ENCODE measurements at places on chromosomes 6 and 20.

- DNase-seq = no peak
These were observed 16.5 kb upstream of the SPAG4 start for GRCh38 chr20:35598899-35599775.

DNA sequence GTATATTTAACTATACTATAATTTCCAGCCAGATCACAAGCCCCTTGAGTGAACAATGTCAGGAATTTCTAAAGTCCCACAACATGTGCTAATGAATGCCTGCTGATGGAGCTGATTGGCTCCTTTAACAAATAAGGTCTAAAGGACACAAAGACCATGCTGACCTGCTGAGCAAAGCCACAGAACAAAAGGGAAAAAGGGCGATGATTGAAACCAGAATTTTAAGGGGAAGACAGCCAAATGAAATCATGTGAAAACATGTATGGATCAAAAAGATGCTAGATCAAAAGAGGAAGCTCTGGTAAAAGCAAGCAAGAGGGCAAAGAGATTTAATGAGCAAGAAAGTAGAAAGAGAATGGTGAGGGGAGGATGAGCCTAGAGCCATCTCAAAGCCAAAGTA is 105.6 kb downstream of the DCDC2 start:
- no peak for DNase-seq

DNA sequence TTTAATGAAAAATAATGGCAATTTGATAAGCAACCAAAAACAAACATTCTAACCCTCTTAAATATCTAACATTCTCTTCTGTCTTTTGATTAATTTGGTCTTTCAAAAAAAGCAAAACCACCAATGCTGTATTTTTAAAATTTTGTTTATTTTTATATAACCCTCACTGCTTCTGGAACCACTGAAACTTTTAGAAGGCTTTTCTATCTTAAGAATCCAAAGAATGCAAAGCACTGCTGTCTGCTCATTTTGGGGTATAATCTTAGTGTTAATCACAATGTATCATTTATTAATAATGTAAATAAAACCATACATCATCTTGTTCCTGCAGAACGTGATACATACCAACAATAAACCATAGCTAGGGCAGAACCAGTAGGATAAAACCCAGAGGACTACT is 14.0 kb downstream of the STK38 start:
- no peak for DNase-seq

DNA sequence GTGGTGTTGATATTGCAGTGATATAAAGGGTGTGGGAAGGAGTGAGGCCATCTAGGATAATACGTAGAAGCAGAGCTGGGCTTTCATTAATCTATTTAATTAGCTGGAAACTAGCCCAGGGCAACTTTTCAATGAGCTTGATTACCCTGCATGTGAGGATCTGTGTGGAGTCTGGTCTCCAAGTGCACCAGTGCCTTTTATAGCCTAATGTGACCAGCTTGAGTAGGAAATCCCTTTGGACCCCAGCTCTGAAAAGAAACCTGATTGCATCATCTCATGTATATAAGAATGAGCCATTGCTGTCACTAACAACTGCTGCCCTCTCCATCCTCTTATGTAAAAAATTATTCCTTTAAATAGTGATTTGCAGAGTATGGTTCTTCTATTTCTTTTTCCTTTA is 72.6 kb downstream of the CD109 start:
- DNase-seq = no peak

DNA sequence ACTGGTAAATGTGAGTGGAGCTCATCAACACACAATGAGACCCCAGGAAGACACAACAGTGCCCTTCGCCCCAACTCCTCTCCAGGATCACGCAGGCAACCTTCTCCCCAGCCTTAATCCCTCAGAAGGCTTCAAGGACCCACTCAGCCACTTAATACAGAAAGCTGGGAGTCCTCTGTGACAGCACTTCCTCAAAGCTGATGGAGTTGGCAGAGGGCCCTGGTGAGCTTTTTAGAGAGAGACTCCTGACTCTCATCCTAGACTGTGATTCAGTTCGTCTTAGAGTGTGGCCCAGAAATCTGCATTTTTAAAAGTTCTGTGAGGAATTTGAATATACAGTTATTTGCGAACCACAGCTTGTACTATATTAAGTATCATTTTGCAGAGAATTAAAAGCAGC is 187.7 kb downstream of the UST start:
- DNase-seq = no peak

DNA sequence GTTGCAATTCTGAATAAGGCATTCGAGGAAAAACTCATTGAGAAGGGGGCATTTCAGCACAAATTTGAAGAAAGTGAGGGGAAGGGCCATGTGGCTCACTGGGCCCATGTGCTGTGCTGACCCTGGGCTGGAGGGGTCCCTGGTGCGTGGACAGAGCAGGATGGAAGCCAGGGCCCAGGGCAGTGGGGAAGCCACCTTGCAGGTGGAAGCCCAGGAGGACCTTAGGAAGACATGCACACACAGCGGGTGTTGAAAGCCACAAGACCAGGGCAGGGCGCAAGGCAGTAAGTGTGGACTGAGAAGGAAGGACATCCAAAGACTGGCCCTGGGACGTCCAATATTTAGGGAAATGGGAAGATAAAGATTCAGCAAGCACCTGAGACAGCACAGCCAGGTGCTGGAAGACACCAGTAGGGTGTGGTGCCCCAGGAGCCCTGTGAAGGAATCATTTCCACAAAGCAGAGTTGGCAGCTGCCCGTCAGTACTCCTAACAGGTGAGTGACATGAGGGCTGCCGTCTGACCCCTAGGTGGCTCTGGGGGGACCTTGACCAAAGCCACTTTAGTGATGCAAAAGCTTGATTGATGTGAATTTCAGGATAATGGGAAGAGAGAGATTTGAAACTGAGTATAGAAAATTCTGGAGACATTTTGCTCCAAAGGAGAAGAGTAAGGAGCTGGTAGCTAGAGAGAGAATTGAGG is 254.4 kb upstream of the EXOC2 start:
- DNase-seq = no peak

- DNase-seq = no peak
These were observed 9.8 kb downstream of the ZNF335 start for GRCh38 chr20:45962031-45962755.

DNA sequence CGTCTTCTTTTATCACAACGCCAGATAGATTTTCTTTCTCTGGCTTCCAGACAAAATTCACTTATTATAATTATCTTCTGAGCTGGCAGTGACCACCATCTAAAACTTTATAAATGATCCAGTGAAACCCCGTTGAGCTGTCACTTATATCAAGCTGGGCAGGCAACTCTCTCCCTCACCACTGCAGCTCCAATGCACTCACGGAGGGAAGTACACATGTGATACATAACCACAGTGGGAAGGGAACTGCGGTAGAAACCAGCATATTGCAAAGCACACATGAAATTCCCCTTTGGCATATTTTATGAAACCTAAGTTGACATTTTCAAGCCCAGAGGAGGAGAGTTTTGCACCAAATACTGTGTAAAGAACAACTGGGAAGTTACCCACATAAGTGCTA is 536.9 kb downstream of the HACE1 start:
- no peak for DNase-seq

DNA sequence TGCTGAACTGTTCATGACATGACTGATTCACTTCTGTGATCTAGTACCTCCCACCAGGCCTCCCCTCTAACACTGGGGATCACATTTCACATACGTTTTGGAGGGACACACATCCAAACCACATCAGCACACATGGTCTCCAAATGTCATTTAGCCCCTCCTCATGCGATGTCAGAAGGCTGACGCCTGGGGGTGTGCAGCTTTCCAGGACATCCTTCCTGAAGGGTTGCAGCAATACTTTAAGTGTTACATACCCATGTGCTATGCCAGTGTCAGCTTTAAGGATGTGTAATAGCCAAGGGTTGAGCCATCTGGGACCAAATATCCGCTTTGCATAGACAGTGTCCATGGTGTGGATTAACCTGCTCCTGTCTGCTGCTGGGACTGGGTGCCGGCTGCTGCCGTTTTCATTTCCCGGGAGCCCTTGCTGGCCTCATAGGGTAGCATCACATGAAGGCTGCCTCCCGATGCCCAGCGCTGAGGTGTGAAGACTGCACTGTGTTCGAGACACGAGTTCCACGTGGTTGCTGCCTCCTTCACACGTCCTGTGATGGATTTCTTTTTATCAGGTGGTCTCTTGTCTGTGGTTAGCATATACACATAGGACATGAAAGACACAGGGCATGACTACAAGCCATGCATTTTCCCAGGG is 219.0 kb downstream of the THBS2 start:
- DNase-seq = no peak

- no peak for DNase-seq
These were observed 205.1 kb downstream of the DLL1 start for GRCh38 chr6:170085475-170086401.

DNA sequence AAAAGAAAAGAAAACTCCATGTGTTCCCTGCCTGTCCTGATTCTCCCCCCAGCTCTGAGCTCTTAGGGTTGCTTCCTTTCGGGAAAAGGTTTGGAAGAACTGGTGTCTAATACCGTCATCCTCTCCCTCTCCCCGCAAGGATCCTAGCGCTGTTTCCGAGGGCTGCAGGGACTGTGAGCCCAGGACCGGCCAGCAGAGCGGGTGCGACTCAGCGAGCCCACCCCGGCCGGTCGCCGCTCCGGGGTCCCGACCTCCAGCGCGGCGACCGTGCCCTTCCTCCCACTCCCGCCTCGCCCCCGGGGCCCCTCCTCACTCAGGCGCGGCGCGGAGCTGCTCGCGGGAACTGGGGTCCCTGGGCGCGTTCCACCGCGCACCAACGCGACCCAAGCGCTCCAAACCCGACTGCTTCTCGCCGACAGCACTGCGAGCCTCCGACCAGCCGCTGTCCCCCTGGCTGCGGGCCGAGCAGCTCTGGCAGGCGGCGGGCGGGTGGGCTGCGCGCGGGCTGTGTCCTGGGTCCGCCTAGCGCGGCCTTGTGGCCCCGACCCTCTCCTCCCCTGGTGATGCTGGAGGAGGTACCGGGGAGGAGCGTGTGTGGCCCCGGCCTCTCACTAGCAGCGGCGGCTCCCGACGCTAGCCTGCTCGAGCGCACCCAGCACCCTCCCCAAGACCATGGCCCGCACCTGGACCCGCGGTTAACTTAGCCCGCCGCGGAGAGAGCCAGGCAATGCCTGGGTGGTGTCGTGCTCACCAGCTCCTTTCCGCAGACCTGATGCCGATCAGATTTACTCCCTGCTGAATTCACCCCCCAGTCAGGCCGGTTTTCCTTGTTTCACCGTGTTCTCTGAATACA is at the start of gene PLA2G7:
Gene PLA2G7, minus strand, starts transcription at position 509 of the 853 bp plus-strand sequence. CDS start 12,484 bp downstream, outside the sequence.
- no peak for DNase-seq

- no peak for DNase-seq
These were observed 61.9 kb upstream of the HBS1L start for GRCh38 chr6:135116571-135116970.

DNA sequence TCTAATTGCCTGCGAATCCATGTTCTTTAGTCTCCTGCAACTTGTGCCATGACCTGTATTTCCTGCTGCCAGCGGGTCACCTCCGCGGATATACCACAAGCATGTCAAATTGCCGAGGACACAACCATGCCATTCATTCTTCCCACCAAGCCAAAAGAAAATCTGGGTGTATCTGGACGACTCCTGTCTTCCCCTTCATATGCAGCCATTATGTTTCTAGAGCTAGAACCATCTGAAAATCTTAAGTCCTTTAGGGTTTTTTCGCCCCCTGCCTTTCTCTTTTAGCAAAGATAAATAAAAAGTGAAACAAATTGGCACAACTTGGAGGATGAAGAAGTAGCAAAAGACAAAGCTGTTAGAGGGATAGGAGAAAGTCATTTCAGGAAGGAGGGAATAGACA is 242.6 kb downstream of the ARID1B start:
- no peak for DNase-seq

GRCh38 chr6:160139420-160139851 is 17.8 kb downstream of the SLC22A1 start:
- DNase-seq = peak; percentile 74

DNA sequence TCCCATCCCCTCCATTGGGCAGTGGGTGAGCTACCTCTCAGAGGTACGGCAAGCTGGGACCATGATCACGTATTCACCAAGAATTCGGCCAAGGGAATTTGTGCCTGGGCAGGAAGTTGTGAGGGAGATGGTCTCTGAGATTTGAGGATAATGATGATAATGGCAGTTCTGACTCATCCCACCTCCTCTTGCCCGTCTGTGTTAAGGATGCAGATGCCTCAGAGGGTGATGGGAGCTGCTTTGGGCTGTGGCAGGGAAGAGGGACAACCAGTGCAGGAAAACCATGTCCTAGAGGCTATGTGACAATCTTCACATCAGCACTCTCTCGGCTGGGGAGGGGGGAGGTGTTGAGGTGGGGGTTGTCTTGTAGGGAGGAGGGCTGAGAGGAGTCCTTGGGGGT is 4.3 kb downstream of the TGM6 start:
- DNase-seq = no peak

- no peak for DNase-seq
These were observed 489.7 kb downstream of the QKI start for GRCh38 chr6:163904186-163904585.

Measured in AG04450 (cell line).